ENCODE measurements at places on chromosomes 2 and 18.

- no peak for DNase-seq
These were observed 4.5 kb downstream of the IDH1 start for GRCh38 chr2:208250388-208250787.

DNA sequence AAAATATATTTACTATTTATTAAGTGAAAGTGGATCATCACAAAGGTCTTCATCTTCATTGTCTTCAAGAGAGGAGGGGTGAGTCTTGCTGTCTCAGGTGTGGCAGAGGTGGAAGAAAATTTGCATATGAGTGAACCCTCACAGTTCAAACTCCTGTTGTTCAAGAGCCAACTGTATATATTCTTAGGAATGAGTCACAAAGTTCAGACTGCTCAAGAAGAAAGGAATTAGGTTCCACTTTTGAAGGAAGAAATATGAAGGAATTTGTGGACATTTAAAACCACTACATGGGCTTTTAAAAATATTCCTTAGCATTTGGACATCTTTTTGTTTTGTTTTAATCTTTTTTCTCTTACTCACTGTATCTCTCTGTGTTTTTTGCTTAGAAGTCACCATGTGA lies 212.6 kb downstream of the INSIG2 start:
- no peak for DNase-seq

DNA sequence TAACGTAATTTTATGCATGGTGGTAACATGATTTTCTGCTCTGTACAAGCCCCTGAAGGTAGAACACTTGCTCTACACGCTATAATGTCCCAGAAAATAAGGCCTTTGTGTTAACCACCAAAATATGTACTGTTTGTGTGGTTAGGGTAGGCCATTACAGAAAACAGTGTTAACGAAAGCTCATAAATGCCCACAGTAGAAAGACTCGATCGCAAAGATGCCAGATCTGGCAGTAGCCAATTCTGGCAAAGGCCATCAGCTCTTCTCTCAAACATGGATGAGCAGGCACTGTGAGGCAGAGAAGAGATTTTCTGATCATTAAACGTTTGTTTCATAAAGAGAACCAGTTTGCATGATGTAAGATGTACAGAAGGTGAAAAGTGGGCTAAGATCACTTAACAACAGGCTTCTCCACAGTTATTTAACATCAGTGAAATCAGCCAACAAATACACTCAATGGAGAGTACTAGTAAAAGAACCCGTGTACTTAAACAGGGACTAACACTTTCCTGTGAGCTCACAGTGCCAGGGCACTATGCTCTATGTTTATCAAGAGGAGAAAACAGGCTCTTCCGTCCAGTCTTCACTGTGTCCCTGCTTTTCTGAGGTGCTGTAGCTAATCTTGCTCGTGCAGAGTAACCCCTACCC lies 80.3 kb downstream of the SPRED2 start:
- DNase-seq, result no peak

- no peak for DNase-seq
These were observed 39.0 kb downstream of the RALB start for GRCh38 chr2:120291401-120292311.

DNA sequence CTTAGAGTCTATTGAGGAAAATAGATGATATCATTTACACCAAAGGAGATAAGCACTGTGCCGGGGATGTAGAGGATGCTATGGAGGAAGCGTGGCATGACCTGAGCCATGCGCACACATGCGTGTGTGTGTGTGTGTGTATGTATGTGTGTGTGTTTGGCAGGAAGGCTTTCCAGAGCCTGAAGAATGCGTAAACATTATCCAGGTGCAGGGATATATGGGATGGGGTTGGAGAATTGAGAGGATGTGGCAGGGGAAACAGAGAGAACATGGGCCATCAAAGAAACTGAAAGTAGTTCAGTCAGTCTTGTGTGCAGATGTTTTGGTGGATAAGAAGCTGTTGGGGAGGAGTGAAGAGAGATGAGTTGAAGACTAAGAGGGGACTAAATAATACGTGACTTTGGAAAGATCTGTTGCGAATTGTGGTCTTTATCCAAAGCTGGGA lies 9.3 kb upstream of the STAT1 start:
- DNase-seq, result no peak

GRCh38 chr2:31217465-31218200 lies at the start of gene CAPN14:
TSS of gene CAPN14 (minus strand) at chr2:31217515. CDS start at chr2:31205447, 12,068 bp downstream.
- DNase-seq, result no peak

- no peak for DNase-seq
These were observed 47.0 kb upstream of the TMEM178A start for GRCh38 chr2:39618736-39619135.

GRCh38 chr18:79399275-79400081 lies 3.7 kb downstream of the NFATC1 start:
- peak; percentile 28 for DNase-seq

- no peak for DNase-seq
These were observed 247.1 kb downstream of the MYCN start for GRCh38 chr2:16187482-16187817.

- no peak for DNase-seq
These were observed 3.7 kb downstream of the TNFRSF11A start for GRCh38 chr18:62328586-62329525.

DNA sequence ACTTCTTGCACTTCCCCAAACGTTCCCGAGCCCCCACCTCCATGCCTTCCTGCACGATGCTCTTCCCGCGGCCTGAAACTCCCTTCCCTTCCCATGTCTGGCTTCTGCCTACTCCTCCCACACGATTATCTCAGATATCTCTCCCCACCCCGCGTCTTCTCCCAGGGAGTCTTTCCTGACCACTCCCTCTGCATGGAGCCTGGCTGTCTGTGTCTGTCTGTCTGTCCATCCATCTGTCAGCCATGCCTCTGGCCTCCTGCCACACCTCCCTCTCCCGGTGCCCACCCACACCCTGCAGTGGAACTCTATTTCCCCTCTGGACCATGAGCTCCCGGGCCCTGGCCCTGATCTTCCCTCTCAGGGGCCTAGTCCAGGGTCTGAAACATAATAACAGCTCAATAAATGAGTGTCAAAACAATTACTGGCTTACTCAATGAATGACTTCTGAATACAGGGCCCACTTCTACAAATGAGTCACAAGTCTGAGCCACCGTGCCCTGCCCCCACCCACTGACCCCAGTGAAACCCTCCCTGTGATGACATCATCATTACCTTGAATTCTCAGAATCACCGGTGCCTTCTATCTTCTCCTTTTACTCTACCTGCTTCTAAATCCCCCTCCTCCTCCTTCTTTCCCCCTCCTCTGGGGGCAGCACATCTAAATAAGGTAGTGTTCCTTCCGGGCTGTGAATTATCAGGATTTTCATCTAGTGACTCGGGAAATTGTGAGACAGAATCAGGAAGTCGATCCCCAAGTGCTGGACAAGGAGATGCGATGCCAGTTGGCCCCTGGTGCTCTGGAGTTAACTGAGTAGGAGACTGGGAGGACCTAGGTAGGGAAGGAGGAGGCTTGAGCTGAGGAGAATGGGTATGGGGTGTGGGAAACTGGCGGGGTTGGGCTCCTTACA lies 46.1 kb upstream of the PLB1 start:
- peak; percentile 89 for DNase-seq

- peak; percentile 74 for DNase-seq
These were observed 573 bp downstream of the KDSR start for GRCh38 chr18:63366213-63367052.

DNA sequence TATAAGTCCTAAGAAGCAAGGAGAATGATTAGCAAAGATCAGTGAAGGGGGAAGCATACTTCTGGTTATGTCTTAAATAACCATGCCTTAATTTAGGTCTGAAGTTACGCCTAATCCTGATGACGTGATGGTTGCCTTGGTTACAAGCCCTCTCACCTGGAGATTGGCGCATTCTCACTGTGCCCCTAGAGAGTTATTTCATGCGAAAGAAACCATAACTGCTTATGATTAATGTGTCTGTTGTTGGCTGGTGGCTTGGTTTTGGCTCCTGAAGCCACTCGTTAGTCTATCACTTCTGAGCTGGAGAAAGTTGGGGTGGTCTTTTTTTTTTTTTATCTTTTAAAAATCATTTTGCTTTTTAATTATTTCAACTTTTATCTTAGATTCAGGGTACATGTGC lies 47.0 kb downstream of the TNFRSF11A start:
- DNase-seq, result no peak

GRCh38 chr18:13594551-13594950 lies 131.8 kb downstream of the FAM210A start:
- no peak for DNase-seq

GRCh38 chr2:144548088-144548487 lies 28.2 kb upstream of the ZEB2 start:
- no peak for DNase-seq

GRCh38 chr2:119489232-119489952 lies 34.9 kb downstream of the SCTR start:
- no peak for DNase-seq

DNA sequence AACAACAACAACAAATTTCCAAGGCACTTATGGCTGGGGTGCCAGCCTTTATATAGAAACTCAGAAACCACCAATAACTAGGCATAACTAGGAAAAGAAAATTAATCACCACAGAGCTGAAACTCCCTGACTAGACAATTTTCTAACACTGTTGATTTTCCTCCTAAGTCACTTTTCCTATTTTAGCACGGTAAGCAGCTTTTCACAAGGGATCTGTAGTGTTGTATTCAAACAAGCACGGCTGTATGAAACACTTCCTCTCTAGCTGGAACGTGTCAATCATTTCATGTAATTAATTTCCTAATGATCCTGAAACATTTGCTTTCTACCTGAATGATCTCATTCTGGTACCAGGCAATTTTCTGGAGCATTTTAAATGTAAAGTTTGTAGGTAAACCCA lies 645.0 kb downstream of the IRS1 start:
- DNase-seq, result no peak

DNA sequence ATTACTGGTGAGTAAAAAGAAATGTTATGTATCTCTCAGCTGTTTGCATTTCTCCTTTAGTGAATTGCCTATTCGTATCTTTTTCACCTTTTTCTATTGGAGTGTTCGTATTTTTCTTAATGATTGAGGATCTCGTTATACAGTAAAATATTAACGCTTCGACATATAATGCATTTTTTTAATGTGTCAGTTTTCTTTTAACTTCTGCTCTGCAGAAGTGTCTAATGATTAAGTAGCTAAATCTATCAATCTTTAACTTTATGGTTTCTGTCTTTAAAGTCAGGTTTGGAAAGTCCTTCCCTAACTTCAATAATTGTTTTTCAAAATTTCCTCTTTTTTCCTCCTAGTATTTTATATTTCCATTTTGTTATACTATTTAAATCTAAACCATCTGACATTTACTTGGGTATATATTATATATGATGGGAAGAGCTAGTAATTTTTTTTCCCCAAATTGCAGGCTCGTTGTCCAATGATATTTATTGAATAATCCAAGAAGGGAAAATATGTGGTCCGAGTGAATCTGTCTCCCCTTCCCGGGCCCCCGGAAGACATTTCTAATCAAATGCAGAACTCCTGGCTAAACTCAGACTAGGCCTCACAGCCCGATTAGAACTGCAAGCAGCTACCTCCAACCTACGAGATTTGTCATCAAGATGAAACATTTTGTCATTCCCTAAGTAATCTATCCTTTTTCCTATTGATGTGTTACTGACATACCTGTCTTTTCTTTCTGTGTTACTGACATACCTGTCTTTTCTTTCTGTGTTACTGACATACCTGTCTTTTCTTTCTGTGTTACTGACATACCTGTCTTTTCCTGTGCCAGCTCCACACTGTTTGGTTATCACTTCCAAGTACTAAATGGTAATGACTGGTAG lies 17.2 kb downstream of the PCBP1 start:
- peak; percentile 59 for DNase-seq

DNA sequence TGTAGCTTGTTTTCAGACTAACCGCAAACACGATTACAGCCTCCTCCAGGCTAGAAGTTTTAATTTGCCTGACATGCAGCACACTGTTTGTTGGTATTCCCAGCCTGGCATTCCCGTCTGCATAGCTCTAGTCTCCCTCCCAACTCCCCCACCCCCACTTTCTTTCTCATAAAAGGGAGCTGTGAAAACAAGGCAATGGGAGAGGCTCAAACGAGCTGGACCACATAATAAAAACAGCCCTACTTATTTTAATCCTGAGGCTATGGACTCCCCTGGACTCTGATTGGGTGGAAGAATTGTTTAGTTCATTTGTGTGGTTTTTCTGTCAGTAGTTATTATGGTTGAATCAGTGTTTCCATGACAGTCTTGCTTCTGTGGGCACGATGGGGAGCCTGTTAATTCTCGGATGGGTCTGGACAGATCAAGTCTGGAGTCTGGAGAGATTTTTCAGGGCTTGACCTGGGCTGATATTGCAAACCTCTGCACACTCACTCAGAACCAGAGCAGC lies 1.2 kb downstream of the STON1 start:
- DNase-seq, result no peak

DNA sequence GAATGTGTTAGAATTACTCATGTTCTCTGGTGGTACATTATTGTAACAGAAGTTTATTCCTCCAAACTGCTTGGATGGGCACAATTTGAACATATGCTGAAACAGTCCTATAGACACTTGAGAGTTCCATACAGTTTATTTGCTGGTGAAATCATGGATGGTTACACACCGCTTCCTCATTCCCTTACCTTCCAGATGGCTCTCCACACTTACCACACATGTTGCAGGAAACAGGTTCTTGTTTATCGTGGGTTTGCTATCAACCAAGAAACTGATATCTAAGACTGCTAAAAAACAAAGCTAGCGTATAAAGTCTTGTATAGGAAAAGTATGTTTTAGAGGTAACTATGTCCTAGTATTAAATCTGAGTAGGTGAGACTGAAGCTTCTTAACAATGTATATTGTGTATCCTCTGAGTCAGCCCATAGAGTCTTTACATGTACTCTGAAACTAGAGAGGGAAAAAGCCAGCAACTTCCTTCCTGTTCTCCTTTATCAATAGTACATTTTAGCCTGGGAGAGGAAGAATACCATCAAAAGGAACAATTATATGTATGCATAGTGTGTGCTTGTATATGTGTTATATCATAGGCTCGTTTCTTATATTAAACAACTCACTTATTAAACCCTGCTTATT lies 313.1 kb downstream of the PLCL1 start:
- DNase-seq, result no peak
